ENCODE measurements at places on chromosomes 1 and 21.

DNA sequence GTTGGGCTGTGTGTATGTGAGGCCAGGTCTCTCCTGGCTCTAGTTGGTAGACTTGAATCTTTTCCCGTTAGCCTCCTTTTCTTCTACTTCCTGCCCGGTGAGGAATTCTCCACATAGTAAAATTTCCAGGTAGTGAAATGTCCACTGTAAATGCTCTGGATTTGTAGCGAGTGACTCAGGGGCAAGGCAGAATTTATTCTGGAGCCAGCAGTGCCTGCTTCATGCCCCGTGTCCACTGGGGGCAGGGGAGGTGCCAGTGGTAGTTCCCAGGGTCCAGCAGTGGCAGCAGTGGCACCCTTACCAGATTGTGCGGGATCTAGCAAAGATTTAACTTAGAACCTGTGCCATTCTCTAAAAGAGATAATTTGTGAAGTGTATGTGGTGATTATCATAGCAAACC lies 74.5 kb upstream of the USP24 start:
- DNase-seq = no peak

GRCh38 chr1:234208351-234208750 lies 164.9 kb upstream of the COA6 start:
- DNase-seq = no peak

DNA sequence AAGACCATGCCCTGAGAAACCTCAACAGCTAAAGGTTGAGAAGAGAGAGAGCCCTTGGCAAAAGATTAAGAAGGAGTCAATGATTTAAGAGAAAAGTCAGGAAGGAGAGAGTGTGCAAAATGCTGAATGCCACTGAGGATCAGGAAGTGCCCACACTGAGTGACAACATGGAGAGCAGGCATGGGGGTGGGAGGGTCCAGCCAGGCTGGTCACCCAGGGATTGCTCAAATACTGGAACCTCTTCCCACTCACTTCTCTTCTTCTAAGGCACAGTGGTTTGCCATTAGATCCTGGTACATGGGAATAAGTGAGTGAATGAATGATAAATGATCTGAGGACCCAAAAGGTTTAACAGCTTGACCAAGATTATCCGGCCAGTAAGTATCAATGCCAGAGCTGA lies 11.1 kb downstream of the PRR9 start:
- DNase-seq = no peak

DNA sequence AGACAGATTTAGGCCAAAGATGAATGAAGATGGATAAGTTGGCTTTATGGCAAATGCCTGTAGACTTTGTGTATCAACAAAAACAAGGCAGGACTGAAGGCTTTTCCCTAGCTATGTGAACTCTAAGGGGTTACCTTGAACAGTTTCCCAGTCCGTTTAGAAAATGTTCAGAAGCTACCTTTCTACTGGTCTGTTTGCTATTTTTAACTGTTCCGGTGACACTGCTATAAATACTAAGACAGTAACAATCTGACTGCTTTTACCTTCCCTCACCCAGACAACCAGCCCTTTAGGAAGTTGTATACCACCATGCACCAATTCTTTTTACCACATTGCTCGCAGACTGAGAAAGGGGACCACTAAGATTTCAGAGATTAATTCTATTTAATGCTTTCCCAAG lies 102.2 kb downstream of the PHTF1 start:
- no peak for DNase-seq

DNA sequence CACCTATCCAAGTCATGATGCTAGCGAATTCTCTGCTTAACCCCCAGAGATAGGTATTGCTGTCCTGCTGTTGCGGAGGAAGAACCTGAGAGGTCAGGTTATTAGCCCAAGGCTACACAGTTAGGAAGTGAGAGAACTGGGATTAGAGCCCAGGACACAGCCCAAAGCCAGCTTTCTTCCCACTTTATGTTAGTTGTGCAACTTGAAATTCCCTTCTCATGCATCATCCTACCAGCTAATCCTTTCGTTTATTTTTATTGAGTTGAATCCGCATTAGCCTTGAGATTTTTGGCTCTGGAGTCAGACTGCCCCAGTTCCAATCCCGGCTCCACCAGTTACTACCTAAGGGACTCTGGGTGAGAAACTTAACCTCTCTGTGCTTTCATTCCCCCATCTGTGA lies 65.4 kb downstream of the PLEKHA6 start:
- no peak for DNase-seq

DNA sequence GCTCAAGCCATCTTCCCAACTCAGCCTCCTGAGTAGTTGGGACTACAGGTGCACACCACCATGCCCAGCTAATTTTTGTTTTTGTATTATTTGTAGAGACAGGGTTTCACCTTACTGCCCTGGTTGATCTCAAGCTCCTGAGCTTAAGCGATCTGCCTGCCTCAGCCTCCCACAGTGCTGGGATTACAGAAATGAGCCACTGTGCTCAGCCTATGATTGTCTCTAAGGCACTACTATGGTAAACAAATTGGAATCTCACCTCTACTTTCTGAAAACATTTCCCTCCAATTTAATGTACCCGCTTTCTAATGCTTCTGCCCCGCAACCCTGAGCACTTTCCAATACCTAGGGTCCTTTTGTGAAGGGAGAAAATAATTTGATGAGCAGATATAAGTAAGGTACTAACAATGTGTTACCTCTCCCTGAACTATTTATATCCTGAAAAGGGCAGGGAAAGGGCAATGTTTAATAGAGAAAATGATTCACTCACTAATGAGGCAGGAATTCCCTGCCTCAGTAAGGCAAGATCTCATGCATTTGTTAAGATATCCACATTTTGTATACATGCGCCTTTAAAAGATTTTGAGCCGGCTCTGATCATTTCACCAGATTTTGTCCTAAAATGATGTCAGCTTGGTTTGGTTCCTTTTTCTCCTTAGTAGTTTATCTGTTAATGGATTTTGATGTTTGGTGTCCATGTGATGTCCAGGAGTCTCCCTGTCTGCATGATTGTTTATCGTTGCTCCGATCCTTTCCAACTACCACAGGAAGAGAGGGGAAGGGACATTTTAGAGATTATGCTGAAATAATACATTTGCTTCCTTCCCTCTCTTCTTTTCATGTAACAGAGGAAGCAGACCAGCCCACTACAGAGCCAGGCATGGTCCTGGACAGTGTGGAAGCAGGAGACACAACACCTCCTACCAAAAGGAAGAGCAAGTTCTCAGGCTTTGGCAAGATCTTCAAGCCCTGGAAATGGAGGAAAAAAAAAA lies 47.3 kb upstream of the RCC1 start:
- DNase-seq = no peak

DNA sequence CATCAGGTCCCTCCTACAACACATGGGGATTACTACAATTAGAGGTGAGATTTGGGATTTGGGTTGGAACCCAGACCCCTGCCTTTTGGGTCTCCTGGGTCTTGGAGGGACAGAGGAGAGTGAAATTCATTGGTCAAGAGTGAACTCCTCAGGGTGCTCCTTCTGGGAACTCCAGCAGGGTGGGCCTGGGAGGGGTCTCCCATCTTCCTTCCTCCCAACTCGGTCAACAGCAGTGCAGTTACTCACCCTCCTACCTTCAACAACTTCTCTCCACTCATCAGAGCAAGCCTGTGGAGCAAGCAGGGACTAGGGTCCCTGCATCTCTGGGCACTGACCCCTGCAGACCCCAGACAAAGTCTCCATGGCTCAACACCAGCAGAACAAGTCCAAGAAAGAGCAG lies 89.3 kb upstream of the TMPRSS2 start:
- DNase-seq = no peak

DNA sequence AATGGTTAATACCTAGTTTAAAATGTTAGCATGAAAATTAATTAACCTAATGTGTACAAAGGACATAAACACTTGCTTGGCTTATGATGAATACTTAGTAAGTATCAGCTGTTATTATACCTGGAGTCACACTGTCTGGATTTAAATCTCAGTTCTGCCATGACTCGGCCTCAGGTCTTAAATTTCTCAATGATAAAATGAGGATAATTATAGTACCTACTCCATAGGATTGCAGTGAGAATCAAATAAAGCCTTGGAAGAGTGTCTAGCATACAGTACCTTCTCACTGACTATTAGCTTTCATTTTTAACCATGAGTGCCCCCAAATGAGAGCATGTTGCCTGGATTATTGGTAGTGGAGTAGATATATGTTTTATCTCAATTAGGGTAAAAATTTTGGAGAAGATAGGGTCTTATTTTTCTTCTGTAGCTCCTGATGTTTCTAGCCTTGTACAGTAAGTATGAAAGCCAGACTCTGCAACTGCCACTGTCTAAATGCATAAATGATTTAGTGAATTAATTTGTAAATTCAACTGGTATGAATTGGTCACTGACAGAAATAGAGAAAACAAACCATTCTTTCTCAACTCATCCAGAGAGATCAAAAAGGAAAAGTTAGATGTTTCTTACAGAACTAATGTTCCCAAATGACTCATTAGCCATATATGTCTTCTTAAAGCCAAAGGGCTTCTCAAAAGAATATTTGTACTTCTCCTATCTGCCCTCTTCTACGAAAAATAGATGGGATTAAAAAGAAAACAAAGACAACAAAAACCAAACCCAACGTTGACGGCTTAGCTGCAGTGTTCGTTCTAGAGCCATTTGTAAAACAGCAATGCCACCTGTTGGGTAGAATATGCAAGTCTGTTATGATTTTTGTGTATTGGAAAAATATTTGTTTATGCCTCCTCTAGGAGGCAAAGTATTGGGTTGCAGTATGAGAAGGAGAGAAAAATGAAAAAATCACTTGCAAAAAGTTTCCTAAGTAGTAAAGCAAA lies 53.8 kb upstream of the MROH9 start:
- no peak for DNase-seq

- no peak for DNase-seq
These were observed 77.1 kb upstream of the SCCPDH start for GRCh38 chr1:246647113-246647512.

DNA sequence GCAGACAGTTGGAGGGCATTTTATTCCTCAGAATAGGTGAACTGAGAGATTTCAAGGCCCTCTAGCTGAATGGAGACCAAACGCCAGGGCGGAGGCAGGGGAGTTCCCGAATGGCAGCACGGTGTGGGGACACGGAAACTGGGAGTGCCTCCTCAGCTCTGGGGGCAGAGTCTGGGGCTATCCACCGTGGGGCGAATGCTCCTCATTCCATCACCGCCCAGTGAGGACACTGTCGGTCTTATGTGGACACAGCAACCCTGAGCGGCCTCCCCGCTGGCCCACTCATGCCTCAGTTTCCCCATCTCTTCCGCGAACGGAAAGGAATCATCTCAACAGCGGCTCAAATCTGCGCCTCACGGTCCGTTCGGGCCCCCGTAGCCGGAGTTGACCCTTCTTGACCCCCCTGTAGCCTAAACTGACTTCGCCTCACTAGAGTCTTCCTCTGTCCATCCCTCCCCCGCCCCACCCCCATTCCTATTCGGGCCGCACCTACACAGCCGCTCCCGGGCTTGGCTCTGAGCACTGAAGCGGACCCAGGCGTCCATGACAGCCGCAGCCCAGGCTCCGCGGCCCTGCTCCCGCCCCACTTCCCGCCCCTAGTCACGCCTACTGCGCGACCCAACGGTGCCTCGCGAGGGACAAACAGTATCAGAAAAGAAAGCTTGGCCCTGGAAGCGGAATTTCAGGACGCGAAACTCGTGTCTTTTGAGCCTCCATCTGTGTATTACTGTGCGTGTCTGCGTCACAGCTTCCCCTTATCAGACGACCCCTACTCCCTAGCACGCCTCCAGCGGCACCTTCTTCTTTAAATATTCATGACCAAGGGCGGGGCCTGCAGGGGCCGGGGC lies at the start of gene PEX11B:
Gene PEX11B (minus strand): TSS at position 574 of the 848 bp plus-strand sequence. CDS start 29 bp downstream, at position 545.
- DNase-seq = peak; percentile 94

DNA sequence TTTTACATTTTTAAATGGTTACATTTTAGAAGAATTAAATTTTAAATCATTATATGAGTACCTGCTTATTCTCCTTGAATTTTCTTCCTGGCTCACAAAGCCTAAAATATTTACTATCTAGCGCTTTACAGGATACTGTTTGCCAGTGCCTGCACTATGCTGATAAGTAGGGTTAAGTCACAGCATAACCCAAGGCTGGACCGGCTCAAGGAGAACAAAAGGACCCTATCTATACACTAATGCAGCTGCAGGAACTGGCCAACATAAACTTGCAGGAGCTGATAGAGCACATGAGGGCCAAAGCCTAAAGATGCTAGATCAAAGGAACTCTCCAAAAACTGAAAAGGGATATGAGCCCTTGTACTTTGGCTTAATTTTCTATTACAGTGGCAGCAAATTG lies 1086.9 kb upstream of the TMPRSS15 start:
- DNase-seq = no peak

DNA sequence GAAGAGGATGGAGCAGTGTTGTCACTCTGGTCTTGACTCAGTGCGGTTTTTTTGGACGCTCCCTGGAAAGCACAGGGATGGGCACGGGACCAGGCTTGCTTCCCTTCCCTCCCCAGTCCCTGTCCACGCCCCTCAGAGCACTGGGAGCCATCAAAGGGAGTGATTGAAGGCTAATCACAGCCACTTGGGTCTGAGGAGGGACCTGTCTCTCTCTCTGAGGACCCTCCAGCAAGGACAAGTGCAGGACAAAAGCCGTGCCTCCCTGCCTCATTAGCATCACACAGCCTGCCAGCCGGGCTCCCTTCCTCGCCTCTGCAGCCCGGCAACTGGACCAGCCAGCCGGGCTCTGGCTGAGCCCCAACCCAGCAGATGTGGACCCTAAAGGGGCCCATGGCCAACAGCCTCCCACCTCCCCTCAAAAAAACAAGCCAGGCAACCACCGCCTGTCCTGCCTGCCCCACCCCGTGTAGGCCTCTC lies 18.6 kb upstream of the PDZK1IP1 start:
- DNase-seq = no peak

GRCh38 chr21:45588871-45589491 lies 46.7 kb upstream of the SLC19A1 start:
- DNase-seq = no peak

- DNase-seq = no peak
These were observed 214.9 kb downstream of the HLX start for GRCh38 chr1:221093903-221094791.

DNA sequence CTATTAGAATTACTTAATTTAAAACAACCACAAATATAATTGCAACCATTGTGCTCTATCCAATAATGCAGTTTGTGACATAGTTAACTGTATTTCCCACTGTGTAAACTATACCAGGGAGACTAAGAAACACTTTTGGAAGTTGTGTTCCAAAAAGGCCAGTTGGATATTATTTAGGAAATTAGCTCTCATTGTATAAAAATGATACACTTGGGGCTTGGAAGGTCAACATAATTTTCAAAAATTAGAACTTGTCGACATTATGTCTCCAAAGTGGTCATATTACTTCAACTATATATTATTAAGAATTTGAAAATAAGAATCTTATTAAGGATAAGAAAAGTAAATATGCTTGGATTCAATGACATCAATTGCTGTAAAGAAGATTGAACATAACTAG lies 876.6 kb downstream of the MRPL39 start:
- DNase-seq = no peak

GRCh38 chr1:169873582-169874199 lies 20.0 kb downstream of the SCYL3 start:
- no peak for DNase-seq
